Ascending aorta (tissue), 2 donors: ENCODE measurements at places on chromosomes 3 and 15. TPM values are rescaled to one million over a fixed set of nuclear protein-coding genes. Genes with fewer than 3 reads are reported as not detected.

Gene GOLGA8G
- total RNA-seq: not detected

DNA sequence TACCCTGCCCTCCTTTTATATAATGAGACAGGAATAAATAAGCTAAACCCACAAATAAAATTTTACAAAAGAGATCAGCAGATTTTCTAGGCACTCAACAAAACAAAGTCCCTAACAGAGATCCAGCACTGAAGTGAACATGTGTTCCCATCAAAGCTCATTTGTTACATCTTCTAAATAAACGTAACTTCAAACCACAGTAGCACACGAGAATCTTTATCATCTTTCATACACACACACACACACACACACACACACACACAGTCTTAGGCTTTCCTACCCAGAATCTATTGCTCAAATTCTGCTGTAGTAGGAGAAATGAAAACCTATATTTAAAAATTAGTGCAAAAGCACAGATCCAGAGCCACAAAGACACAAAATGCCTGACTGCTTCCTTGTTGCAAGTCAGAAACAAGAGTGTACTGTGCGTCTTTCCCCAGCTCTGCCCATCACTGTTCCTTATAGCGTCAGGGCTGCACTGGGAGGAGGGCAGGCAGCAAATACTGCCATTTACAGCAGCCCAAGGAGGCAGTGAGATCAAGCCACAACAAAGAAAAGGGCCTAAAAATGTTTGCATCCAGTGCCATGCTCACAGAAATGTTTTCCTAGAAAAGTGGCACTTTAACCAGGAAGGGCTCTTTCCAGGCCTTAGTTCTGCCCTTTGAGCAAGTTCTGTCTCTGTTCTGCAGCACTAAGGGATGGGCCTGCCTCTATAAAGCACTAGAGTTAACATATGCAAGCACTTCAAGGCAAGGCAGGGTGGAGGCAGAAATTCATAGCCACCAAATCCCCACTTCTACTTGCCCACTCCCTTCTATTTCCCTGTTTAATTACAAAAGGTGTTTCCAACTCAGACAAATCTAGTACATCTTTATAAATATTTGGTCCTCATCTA is 6.0 kb downstream of the IP6K1 start:
- peak; percentile 21 for DNase-seq

DNA sequence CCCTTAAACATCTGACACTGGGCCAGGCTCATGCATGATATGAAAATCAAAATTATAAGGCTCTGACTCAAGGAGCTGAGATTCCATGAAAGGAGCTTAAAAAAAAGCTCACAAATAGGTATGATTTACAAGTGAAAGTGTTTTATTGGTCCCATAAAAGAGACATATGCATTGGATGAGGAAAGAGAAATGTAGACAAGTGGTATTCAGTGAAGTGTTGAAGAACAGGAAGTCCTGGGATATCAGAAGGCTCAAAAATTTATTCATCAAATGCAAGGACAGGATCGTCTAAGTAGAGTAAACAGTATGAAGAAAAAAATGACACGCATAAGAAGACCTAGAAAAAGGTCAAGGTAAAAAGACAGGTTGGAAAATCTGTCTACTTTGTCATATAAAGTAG is 188.9 kb downstream of the CBLB start:
- no peak for DNase-seq

DNA sequence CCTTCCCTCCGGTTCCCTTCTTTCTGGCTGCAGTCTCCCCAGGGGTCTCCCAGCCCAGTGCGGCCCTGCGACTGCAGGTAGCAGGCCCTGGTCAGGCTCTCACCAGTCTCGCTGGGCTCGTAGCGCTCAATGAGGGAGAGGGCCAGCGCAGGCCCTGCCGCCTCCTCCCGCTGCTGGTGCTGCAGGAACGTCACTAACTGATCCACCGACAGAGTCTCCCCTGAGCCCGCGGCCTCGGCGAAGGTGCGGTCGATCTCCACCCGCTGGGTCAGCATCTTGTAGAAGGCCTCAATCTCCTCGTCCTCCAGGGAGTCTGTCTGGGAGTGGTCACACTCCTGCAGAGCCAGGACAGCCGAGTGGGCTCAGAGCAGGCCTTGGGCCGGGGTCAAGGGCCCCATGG is 18.3 kb downstream of the PLCD1 start:
- DNase-seq: no peak

GRCh38 chr15:34616613-34617012 is 33.2 kb upstream of the GOLGA8B start:
- DNase-seq: no peak

Gene LRRFIP2
- total RNA-seq: 42.8 TPM
